ENCODE measurements at places on chromosomes 1 and 21. TPM values are rescaled to one million over a fixed set of nuclear protein-coding genes. Genes with fewer than 3 reads are reported as not detected.

The FTCD gene
- total RNA-seq = 0.23 TPM

The VHLL gene
- not detected for total RNA-seq

The BARHL2 gene
- total RNA-seq = not detected

The NRIP1 gene
- total RNA-seq = 13.9 TPM

The C1orf53 gene
- not detected for total RNA-seq

Measured in activated naive CD4-positive, alpha-beta T cell treated with anti-CD3 and anti-CD28 coated beads, Interleukin-2, amount 10 ng/mL, durations not matched to agents 5 hours and 36 hours (primary cell).